ENCODE measurements at places on chromosomes 4 and X. TPM values are rescaled to one million over a fixed set of nuclear protein-coding genes. Genes with fewer than 3 reads are reported as not detected.

NPY1R gene
- 0.08 TPM for total RNA-seq

BMP3 gene
- not detected for total RNA-seq

ACOX3 gene
- 8.7 TPM for total RNA-seq

CDKL5 gene
- total RNA-seq = 3.6 TPM

SSX2B gene
- not detected for total RNA-seq

CLCN4 gene
- total RNA-seq = 3.2 TPM

MAGEA8 gene
- not detected for total RNA-seq

ENPP6 gene
- not detected for total RNA-seq

QRFPR gene
- not detected for total RNA-seq

All from A549 treated with CpdA at 1 μM for 4 hours (cell line).